ENCODE measurements at places on chromosomes 12 and 14.

- no peak for DNase-seq
Measured at GRCh38 chr12:49843876-49844437, 1.1 kb upstream of the BCDIN3D start.

GRCh38 chr14:83485591-83485990 is 1951.9 kb upstream of the SEL1L start:
- DNase-seq = no peak

DNA sequence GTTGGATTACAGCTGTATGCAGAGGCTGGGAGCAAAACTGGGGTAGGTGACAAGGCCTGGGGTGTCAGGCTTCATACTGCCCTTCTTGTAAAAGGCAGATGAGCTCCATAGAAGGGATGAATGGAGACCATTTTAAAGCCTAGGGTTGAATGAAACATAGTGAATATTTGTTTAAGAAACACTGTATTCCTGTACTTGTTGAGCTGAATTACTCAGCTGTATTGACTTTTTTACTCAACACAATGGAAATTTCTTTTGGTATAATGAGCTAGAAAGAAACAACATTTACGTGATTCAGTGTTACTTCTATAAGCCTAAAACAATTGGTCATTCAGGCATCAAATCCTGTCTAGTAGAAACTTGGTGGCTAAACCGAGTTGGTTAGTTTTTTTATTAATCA is 14.1 kb downstream of the ATP6V0A2 start:
- DNase-seq = no peak

DNA sequence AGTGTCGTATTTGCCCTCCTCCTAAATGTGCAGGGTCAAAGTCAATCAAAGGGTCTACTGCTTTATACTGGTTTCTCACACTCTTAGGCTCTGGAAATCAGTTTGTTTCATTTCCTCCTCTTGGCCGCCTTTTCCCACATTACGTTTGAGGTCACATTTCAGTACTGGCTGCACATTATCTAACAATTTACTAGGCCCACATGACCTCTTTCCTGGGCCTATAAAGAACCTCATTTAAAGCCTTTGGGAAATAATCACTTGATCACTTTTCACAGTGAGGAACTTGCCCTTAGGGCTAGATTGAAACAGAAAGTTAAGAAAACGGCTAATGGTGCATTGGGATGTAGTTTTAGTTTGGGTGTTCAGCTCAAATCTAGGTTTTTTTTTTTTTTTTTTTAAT is 497.5 kb downstream of the RERGL start:
- no peak for DNase-seq

DNA sequence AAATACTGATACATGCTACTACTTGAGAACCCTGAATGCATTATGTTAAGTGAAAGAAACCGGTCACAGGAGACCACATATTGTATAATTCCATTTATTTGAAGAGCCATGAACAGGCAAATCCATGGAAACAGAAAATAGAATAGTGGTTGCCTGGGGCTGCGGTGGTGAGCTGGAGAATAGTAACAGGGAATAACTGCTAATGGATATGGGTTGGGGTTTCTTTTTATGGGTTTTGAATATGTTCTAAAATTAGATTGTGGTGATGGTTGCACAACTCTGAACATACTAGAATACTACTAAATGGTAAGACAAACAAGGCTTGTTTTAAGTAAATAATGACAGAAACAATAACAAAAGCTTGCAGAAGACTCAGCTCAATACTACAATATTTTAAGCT is 293.0 kb downstream of the BTG1 start:
- no peak for DNase-seq

GRCh38 chr12:131561891-131562684 is 148.8 kb upstream of the SFSWAP start:
- no peak for DNase-seq

DNA sequence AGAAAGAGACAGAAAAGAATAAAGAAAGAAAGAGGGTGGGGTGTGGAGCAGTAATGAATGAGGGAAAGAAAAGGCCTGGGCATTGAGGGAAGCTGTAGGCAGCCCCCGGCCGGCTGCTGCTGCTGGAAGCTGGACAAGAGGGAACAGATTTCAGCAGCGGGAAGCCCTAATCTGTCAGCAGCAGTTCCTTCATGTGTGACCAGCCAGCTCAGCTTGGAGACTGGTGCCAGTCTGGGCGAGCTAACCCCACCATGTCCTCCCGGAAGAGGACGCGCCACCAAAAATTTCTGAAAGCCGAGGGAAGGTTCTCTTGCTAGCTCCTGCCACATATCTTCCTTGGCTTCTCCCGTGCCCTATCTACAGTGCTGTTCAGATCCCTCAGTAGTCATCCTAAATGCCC is 236.8 kb downstream of the GRIN2B start:
- no peak for DNase-seq

- DNase-seq = no peak
Measured at GRCh38 chr12:4992871-4993270, 50.8 kb upstream of the KCNA5 start.

DNA sequence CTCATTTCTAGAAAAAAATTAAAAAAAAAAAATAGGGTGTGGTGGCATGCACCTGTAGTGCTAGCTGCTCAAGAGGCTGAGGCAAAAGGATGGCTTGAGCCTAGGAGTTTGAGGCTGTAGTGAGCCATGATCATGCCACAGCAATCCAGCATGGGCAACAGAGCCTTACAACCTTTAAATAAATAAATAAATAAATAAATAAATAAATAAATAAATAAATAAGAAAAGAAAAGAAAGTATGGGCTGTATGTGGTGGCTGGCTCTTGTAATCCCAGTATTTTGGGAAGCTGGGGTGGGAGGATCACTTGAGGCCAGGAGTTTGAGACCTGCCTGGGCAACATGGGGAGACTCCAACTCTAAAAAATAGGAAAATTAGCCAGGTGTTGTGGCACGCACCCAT is 308.2 kb downstream of the ACSS3 start:
- no peak for DNase-seq
